Epithelial cell of proximal tubule (primary cell): ENCODE measurements at places on chromosomes 16 and 17. TPM values are rescaled to one million over a fixed set of nuclear protein-coding genes. Genes with fewer than 3 reads are reported as not detected.

P2RX5 gene
- total RNA-seq, result 2.3 and 4.8 TPM in 2 replicates

- DNase-seq, result no peak
Observed at GRCh38 chr16:11556945-11557720, 29.6 kb downstream of the LITAF start.

- no peak for DNase-seq
Observed at GRCh38 chr17:62099532-62099931, 34.5 kb upstream of the MED13 start.

HIC1 gene
- 2.7 and 4.1 TPM in 2 replicates for total RNA-seq

- DNase-seq, result no peak
Observed at GRCh38 chr16:979859-980594, 1.5 kb upstream of the SOX8 start.

GRCh38 chr17:82230609-82231311, 1.9 kb downstream of the SLC16A3 start:
- no peak for DNase-seq

KRT33B gene
- 0.29 TPM in 2 replicates for total RNA-seq

TMEM170A gene
- 17.1 and 28.8 TPM in 2 replicates for total RNA-seq

- no peak for DNase-seq
Observed at GRCh38 chr17:53150101-53150698, 672.5 kb upstream of the KIF2B start.

RAB26 gene
- 2.3 and 11.6 TPM in 2 replicates for total RNA-seq

DNA sequence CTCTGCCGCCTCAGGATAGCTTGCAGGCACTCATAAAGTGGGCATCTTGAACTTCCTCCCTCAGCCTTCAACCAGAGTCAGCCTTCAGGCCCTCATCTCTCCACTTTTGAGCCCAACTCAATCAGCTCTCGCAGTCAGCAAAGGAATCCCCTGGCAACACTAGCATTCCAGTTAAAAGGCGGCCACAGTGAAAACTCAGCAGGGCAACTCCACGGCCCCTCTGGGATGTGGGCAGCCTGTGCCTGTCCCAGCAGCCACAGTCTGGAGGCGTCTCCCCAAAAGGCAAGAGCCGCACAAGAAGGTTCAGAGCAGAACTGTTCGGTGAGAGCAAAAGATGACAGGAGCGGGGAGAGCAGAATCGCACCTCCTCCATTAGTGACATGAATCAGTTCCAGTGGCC, 9.0 kb downstream of the TMEM11 start:
- no peak for DNase-seq

CDRT15L2 gene
- total RNA-seq, result not detected in 2 replicates

HSD17B1 gene
- 0.75 and 0.94 TPM in 2 replicates for total RNA-seq

DNA sequence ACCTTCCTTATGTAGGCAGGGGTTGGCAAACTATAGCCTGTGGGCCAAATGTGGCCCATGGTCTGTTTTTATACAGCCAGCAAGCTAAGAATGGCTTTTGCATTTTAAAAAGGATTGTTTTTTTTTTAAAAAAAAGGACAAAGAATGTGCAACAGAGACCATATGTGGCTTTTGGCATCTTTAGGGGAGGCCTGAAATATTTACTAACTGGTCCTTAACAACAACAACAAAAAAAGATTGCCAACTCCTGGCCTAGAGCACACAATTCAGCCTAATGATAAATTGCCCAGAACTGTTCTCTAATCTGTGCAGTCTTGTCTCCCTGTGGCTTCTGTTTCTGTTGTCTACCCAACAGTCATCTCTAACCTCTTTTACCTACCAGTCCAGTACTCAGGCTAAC, 67.1 kb downstream of the SSH2 start:
- DNase-seq, result no peak

DNA sequence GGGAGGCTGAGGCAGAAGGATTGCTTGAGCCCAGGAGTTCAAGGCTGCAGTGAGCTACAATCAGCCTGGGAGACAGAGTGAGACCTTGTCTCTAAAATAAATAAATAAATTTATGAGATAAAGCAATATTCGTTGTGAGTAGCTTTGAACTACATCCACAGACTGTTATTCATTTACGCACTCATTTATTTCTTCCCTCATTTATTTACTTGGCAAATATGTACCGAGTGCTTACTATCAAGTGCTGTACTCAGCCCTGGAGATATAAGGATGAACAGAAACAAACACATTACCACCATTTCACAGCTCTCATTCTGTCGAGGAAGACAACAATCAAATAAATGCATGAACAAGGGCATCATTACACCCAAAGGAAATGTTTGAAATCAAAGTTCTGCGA, 24.7 kb upstream of the UMOD start:
- no peak for DNase-seq

- DNase-seq, result no peak
Observed at GRCh38 chr16:263182-263774, 12.5 kb downstream of the RGS11 start.

- no peak for DNase-seq
Observed at GRCh38 chr17:72466606-72467005, 345.8 kb downstream of the SOX9 start.

ATP2C2 gene
- 1.4 and 6.3 TPM in 2 replicates for total RNA-seq

TBC1D3H gene
- total RNA-seq, result not detected in 2 replicates

GRCh38 chr16:11824362-11824761, 27.0 kb downstream of the RSL1D1 start:
- DNase-seq, result no peak

- peak; percentile 89 for DNase-seq
Observed at GRCh38 chr17:15651583-15652110, 32.1 kb upstream of the FBXW10B start.

ARL2BP gene
- 44.6 and 55.7 TPM in 2 replicates for total RNA-seq

MPV17L gene
- total RNA-seq, result 2.2 and 5.9 TPM in 2 replicates

E2F4 gene
- 78.9 and 108 TPM in 2 replicates for total RNA-seq
